Hair follicle dermal papilla cell (primary cell): ENCODE measurements at places on chromosomes 1 and 21. TPM values are rescaled to one million over a fixed set of nuclear protein-coding genes. Genes with fewer than 3 reads are reported as not detected.

The LDLRAP1 gene
- 41.7 and 44.1 TPM in 2 replicates for total RNA-seq

The SPATA21 gene
- total RNA-seq, result not detected in 2 replicates

The SLC1A7 gene
- 0.24 TPM in 1 of 2 replicates, not detected in the other for total RNA-seq

The SPRR3 gene
- total RNA-seq, result not detected in 2 replicates

The HSPA6 gene
- under 0.01 TPM in 1 of 2 replicates, not detected in the other for total RNA-seq

The SAMSN1 gene
- not detected in 2 replicates for total RNA-seq

The VHLL gene
- not detected in 2 replicates for total RNA-seq

The TCEA3 gene
- total RNA-seq, result 21.0 and 21.6 TPM in 2 replicates

The UCK2 gene
- 123 and 132 TPM in 2 replicates for total RNA-seq

The NEXN gene
- 5.4 and 9.6 TPM in 2 replicates for total RNA-seq

The GBP5 gene
- 1.7 and 3.2 TPM in 2 replicates for total RNA-seq

The NPR1 gene
- total RNA-seq, result under 0.01 TPM in 1 of 2 replicates, not detected in the other

The PRSS38 gene
- not detected in 2 replicates for total RNA-seq

The RPTN gene
- 0.12 TPM in 1 of 2 replicates, not detected in the other for total RNA-seq

The STX12 gene
- total RNA-seq, result 69.4 and 81.2 TPM in 2 replicates

The LENEP gene
- not detected in 2 replicates for total RNA-seq

The TFF2 gene
- total RNA-seq, result not detected in 2 replicates

The DENND4B gene
- total RNA-seq, result 21.6 and 33.1 TPM in 2 replicates

The TAL1 gene
- not detected in 2 replicates for total RNA-seq

The ARHGEF19 gene
- 8.3 and 9.1 TPM in 2 replicates for total RNA-seq

The CCDC185 gene
- not detected in 2 replicates for total RNA-seq

The APCS gene
- not detected in 2 replicates for total RNA-seq

The PGLYRP3 gene
- total RNA-seq, result not detected in 2 replicates

The CENPS gene
- total RNA-seq, result 10.9 and 11.2 TPM in 2 replicates

The SDE2 gene
- total RNA-seq, result 32.5 and 35.9 TPM in 2 replicates

The CYP4X1 gene
- not detected in 2 replicates for total RNA-seq

The WNT4 gene
- 0.36 and 1.8 TPM in 2 replicates for total RNA-seq

The MATN1 gene
- 0.36 TPM in 1 of 2 replicates, not detected in the other for total RNA-seq

The TNNI3K gene
- total RNA-seq, result 1.3 TPM in 1 of 2 replicates, not detected in the other

The SH3BGRL3 gene
- 18.7 and 25.0 TPM in 2 replicates for total RNA-seq

The RIMS3 gene
- 0.36 and 0.81 TPM in 2 replicates for total RNA-seq

The SLC39A1 gene
- total RNA-seq, result 120 and 123 TPM in 2 replicates

The LCE7A gene
- not detected in 2 replicates for total RNA-seq

The C1orf167 gene
- total RNA-seq, result 0.32 TPM in 1 of 2 replicates, not detected in the other

The LAMC2 gene
- 2.3 and 4.7 TPM in 2 replicates for total RNA-seq

The NOS1AP gene
- under 0.01 and 0.32 TPM in 2 replicates for total RNA-seq
